NCI-H69 (cell line): ENCODE measurements at places on chromosomes 6 and 20.

- DNase-seq = peak; percentile 25
Observed at GRCh38 chr6:100088009-100088408, 94.0 kb upstream of the MCHR2 start.

GRCh38 chr6:166360243-166361076 lies 18.1 kb upstream of the SFT2D1 start:
- peak; percentile 63 for DNase-seq

DNA sequence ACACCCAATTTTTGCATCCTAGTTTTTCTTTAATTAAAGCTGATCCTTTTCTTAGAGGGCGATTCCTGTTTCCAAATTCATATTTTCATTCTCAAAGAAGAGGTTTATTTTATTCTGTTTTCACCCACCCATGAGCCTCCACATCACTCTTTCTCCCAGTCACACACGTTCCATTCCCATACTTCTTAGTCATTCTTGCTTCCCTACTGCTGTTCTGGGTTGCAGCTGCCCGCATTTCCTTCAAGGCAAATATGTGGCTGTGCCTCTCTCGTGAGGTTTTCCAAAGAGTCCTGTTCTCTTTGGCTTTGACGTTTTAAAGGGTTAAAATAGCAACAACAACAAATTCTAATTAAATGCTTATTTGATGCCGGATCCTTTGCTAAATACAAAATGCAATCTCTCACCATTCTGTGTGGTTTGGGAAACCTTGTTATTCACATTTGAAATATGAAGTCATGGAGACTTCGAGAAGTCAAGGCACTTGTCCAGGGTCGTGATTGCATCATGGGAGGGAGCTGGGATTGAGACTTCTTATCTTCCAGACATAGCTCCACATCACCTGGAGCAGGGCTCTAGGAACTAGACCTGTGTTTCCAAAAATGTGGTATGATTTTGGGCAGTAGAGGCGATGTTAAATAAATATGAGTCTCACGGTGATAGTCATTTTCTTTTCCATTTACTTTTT lies 126.6 kb downstream of the DOK5 start:
- no peak for DNase-seq

DNA sequence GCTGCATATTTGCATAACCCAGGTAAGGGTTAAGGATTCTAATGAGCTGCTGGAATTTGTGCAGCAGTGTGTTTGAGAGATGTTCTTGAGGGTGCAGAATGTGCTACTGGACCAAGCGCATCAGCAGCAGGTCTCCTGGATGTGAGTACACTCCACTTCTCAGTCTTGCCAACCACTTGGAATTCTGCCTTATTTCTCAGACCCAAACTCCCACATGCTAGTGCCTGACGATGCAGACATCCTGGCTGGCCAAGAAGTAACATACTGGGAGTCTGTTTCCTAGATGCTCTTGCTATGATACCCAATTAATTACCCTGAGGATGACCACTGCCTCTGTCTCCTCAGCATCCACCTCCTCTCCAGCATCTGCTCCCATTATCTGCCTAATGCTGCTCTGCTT lies 186.6 kb downstream of the MOXD1 start:
- DNase-seq = no peak

DNA sequence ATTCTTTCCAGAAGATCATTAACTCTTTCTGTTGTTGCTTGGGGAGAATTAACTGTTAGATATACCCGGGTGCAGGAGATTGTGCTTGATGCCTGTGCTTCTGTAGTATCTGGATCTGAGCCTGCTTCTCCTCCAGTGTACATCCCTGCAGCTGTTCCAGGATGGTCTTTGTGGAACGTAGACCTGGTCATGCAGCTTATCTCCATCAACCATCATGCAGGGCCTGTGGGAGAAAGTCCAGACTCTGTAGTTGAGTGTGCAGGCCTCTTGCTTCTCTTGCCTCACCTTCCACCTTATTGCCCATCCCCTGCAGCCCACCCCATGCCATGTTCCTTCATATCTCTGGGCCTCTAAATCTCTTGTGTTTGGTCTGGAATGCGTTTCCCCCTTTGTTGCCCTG lies 75.3 kb upstream of the VSTM2L start:
- DNase-seq = no peak

DNA sequence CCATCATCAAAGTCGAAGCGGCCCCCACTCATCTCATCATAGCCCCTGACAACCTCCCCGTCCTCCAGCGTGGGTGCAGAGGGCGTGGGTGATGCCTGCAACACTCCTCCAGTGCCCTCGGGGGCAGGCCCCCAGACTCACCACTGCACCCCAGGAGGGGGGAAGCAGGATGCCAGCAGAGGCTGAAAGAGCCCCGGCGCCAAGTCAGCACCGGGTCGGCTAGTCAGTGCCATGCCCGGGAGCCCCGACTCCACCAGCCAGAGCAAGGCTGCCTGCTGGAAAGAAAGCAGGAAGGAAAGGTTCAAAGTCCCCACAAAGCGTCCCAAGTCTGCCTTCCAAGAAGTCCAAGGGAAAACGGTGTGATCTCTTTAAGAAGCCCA lies 324 bp downstream of the JPH2 start:
- no peak for DNase-seq
